Smooth muscle cell of the pulmonary artery (primary cell): ENCODE measurements at places on chromosomes 5 and 9. TPM values are rescaled to one million over a fixed set of nuclear protein-coding genes. Genes with fewer than 3 reads are reported as not detected.

The PCDHGA12 gene
- 40.2 and 46.0 TPM in 2 replicates for total RNA-seq

The CFAP157 gene
- total RNA-seq = not detected in 2 replicates

The GPR150 gene
- 0.40 and 0.46 TPM in 2 replicates for total RNA-seq

The CARTPT gene
- not detected in 2 replicates for total RNA-seq

The ADAMTS16 gene
- not detected in 2 replicates for total RNA-seq

The PTPRD gene
- total RNA-seq = 5.0 and 17.2 TPM in 2 replicates
